ENCODE measurements at places on chromosomes 6 and 20.

DNA sequence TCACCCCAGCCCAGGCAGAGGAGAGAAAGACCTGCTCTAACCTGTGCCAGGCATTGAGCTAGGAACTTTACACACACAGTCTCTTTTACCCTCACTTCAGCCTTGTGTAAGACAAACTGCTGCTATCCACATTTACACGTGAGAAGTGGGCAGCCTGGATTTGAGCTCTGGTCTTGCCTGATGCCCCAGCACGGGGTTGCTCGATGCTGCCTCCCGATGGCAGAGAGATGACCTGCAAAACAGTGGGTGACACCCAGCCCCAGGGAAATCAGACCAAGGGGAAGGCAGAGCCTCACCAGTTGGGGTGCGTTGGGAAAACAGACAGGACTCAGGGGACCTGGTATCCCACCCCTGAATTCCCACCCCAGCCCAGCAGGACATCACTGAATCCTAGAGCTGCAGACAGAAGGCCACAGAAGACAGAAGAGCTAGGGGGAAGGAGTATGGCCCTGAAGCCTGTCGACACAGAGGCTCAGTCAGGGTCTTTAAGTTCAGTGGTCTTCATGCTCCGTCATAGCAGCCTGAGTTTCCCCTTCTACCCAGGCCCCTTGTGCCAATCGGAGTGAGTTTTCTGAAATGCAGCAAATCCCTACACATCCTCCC lies 990 bp downstream of the BPI start:
- DNase-seq = no peak

DNA sequence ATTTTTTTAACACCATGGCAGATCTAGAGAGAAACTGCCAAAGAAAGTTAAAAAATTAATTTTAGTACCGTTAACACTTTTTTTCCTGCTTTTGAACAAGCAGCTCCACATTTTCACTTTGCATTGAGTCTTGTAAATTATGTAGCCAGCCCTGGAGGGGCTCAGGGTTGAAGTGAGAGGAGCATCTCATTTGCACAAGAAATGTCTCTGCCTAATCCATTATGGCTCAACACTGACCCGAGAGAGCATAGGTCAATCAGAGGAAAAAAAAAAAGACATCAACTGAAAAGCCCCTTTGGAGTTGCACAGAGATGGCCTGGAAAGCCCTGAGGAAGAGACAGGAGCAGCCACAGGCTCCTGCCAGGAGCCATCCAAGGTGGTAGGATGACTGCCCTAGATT lies 4.3 kb upstream of the SLPI start:
- no peak for DNase-seq

GRCh38 chr6:11381801-11382513 lies 149.5 kb upstream of the NEDD9 start:
- no peak for DNase-seq

GRCh38 chr6:103870970-103871369 lies 988.7 kb downstream of the HACE1 start:
- no peak for DNase-seq

GRCh38 chr20:24765316-24766142 lies 183.5 kb upstream of the CST7 start:
- DNase-seq = no peak

GRCh38 chr6:100881707-100882040 lies 545 bp upstream of the ASCC3 start:
- DNase-seq = no peak

GRCh38 chr6:170583756-170584180 lies 669 bp downstream of the PDCD2 start:
- no peak for DNase-seq

GRCh38 chr20:35617397-35618262 lies 2.0 kb downstream of the SPAG4 start:
- no peak for DNase-seq

- DNase-seq = no peak
Measured at GRCh38 chr6:8570256-8570920, 135.0 kb upstream of the SLC35B3 start.

DNA sequence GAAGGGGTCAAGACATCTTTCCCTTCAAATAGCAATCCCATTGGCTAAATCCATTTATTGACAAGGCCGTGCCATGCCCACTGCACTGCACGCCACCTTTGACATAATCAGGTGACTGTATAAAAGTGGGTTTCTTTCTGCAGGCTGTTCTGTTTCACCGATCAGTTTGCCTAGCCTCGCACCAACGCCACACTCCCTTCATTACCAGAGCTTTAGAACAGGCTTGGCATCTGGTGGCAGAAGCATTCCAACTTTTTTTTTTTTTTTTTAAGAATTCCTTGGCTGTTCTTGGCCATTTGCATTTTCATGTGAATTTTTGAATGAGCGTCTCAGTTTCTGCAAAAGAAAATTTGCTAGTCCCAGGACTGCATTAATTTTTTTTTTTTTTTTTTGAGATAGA lies 78.1 kb downstream of the PPP1R3G start:
- no peak for DNase-seq

- DNase-seq = no peak
Measured at GRCh38 chr20:42093542-42094440, 475.6 kb upstream of the CHD6 start.

- DNase-seq = no peak
Measured at GRCh38 chr20:37290158-37290810, 829 bp downstream of the MANBAL start.

DNA sequence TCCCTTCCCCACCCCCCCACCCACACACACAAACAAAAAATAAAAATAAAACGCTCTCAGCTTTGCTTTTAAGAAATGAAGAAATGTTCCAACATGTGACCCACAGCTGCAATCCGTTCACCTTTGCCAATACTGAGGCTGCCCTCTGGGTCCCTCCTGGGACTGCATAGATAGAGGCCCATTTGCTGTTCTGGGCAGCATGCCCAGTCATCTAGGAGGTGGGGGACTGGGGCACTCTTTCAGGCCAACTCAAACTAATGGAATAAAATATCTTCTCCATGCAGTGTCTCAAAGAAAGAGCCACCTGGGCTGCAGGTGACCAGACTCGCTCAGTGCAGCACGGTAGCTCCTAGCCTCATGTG lies 79.9 kb downstream of the SLC22A3 start:
- DNase-seq = no peak

- no peak for DNase-seq
Measured at GRCh38 chr6:163412801-163413344, 1.6 kb upstream of the QKI start.

- DNase-seq = no peak
Measured at GRCh38 chr20:24469894-24470745, 691 bp downstream of the SYNDIG1 start.

Data from GM04503 (cell line).